ENCODE measurements at places on chromosomes 6 and 20.

- DNase-seq = no peak
Measured at GRCh38 chr6:168216751-168217191, 102.8 kb downstream of the DACT2 start.

GRCh38 chr6:158411998-158412397, 99.7 kb downstream of the TULP4 start:
- no peak for DNase-seq

DNA sequence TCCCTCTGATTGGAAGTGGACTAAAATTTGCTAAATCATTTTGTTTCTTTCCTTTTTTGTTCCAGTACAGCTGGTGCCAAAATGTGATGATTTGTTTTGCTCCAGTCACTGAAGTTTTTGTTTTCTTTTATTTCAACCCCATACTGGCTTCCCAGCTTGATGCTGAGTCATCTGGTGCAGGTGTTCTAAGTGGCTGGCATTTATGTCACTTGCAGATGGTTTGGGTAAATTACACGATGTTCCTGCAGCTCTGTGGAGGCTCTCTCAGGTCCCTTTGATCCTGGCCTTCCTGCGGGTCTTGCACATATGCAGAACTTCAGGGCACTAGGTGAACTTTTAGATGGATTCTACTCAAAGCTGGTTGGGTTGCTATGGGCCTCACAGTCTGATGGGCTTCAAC, 577.7 kb downstream of the HAO1 start:
- no peak for DNase-seq

- DNase-seq = no peak
Measured at GRCh38 chr20:37223053-37223452, 38.6 kb downstream of the GHRH start.

DNA sequence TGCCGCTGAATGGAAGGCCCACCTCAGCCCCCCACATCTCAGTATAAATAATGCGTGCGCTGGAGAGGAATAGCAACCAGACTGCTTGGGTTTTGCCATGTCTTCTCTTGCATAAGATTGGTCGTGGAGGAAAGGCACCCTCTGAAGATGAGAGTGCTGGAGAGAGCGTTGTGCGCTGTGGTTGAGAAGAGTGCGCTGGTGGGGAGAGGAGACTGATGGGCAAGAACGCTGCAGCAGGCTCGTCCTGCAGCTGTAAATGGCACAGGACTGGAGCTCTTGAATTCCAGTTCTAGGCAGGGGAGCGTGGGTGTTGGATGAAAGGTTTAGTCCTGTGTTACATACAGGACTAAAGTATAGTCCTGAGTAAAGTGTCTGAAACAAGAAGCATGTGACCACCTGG, 51.5 kb downstream of the RPRD1B start:
- no peak for DNase-seq

DNA sequence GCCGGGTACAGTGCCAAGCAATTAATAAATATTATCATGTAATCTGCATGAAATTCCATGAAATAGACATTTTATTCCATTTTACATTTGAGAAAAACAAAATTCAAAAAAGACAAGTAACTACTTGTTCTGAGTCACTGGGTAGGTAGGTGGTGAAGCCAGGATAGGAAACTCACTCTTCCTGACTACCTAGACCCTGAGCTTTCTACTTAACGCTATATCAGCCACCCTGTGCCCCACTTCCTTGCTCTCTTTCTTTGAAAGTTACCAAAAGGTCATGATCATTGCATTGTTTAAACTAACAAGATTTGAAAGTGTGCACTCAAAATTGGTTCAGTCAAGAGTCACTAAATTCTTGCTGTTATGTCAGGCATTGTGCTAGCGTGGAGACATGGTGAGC, 235.7 kb downstream of the CD83 start:
- no peak for DNase-seq
